ENCODE measurements at places on chromosomes 4 and X.

GRCh38 chr4:148420397-148420796 is 21.8 kb downstream of the NR3C2 start:
- no peak for DNase-seq

DNA sequence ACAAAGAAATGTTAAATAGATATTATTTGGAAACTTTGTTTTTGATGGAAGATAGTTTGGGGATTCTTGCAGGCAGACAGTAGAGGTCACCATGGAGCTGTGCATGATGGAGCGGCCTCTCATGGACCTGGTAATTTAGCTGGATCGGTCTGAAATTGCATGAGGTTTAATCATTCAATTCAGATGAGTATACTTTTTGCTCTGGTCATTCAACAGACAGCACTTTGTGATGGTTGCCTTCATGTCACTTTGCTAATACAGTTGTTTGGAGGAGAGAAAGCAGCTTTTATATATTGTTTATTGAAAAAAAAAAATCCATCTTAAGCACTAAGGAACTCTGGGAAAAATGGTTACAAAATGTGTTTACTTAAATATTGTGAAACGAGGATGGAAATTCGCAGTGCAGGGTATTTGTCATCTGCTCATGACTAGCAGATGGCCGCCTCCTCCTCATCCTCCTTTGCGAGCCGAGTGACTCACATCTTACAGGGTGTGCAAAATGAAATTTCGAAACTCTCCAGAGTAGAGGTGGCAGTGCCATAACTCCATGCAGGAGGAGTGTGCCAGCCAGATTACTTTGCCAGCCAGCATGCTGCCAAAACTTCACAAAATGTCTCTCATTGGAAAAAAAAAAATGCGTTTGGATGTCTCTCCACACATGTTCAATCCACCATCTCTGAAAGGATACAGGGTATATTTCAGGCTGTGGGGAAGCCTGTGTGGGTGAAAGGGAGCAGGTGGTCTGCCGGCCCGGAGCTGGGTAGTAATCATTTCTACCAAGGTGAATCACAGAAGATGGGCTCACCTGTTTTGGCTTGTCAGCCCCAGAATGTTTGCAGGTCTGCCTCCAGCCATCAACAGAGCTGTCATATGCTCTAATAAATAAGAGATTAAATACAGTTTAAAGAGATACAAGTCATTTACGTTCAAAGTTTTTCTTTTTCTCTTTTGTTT is 314.9 kb upstream of the DIPK2B start:
- DNase-seq, result no peak

- DNase-seq, result no peak
Observed at GRCh38 chr4:168139336-168139735, 47.0 kb downstream of the ANXA10 start.

GRCh38 chr4:37758226-37758625 is 68.3 kb upstream of the PGM2 start:
- DNase-seq, result no peak

DNA sequence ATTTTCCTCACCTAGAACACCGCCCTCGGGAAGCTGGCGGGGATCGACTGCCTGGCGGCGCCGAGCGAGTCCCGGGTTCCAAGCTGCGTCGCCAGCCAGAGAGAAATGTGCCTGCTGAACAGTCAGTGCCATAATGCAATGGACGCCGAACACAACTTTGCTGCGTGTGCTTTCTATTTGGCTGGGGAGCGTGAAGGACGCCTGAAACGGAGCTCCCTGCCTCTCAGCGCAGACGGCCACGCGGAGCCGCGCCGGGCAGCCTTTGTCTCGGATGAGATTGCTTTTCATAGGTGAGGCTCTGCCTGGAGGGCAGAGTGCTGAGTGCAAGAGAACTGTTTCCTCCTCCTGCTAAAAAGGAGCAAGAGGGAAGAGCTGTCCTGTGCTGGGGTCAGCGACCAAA is 107.7 kb upstream of the BCOR start:
- no peak for DNase-seq

GRCh38 chr4:75822416-75822815 is 79.8 kb downstream of the PPEF2 start:
- no peak for DNase-seq

- DNase-seq, result no peak
Observed at GRCh38 chr4:139552517-139553307, 3.3 kb downstream of the SETD7 start.

GRCh38 chrX:12460929-12461328 is 322.7 kb downstream of the FRMPD4 start:
- DNase-seq, result no peak

- no peak for DNase-seq
Observed at GRCh38 chr4:188627892-188628291, 488.7 kb downstream of the TRIML1 start.

- DNase-seq, result no peak
Observed at GRCh38 chr4:2292646-2293108, 30.8 kb upstream of the MXD4 start.

DNA sequence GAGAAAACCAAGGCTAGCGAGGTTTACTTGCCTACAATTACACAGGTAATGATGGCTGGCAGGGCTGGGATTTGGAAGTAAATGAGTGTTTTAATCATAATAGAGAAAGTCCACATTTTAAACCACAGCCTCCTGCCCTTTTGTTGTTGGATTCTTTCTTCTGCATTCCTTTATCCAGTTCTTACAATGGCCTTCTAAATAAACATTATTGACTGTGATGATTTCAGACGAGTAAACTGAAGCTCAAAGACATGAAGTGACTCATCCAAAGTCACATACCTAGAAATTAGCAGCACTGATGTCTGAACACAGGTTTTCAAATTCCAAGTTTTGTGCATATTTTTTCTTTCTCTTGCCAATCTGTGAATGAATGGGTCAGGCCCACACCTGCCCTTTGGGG is 51.2 kb upstream of the C1QTNF7 start:
- no peak for DNase-seq

GRCh38 chr4:182338063-182338462 is 94.9 kb downstream of the TENM3 start:
- DNase-seq, result no peak

DNA sequence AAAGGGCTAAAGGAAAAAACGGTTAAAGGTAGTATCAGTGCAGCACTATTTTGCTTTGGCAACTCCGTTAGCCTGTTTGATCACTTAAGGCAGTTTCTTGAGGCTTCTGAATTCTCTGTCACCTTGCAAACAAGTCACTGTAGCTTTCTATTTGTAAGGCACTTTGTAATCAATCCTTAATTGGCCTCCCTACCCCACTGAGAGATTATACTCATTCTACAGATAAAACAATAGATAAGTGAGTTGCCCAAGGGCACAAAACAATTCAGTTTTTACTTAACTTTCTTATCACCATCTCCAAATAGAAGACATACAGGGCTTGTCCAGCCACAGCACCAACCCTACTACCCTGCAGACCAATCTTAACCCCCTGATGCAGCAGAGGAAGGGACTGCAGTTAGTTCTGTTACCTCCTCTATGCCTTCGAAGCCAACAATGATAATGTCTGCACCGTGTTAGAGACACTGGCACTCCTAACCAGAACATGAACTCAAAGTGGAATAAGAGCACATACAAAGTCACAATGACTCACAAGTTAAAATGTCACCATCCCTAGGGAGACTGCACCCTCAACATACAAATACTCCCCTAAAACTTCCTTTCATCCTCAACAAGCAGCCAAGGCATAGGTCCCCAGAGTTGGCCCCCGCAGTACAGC is 1.7 kb downstream of the TMEM185A start:
- no peak for DNase-seq

DNA sequence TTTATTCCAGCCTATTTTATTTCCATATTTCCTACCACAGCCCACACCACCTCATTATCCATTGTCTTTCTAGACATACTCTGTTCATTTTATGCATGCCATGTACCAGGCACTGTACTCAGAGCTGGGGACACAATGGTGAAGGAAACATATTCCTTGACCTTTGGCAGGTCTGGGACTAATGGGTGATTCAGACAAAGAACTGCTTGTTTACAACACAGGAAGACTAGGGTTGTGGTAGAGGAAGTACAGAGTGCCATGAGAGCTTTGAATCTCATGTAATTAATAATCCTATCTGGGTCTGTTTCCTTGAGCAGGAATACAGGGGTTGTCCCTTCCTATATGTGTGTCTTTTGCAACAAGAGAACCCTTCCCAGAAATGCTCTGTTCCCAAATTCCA is 75.1 kb upstream of the NUDT10 start:
- no peak for DNase-seq

GRCh38 chr4:140806163-140806562 is 50.0 kb upstream of the TBC1D9 start:
- DNase-seq, result no peak

DNA sequence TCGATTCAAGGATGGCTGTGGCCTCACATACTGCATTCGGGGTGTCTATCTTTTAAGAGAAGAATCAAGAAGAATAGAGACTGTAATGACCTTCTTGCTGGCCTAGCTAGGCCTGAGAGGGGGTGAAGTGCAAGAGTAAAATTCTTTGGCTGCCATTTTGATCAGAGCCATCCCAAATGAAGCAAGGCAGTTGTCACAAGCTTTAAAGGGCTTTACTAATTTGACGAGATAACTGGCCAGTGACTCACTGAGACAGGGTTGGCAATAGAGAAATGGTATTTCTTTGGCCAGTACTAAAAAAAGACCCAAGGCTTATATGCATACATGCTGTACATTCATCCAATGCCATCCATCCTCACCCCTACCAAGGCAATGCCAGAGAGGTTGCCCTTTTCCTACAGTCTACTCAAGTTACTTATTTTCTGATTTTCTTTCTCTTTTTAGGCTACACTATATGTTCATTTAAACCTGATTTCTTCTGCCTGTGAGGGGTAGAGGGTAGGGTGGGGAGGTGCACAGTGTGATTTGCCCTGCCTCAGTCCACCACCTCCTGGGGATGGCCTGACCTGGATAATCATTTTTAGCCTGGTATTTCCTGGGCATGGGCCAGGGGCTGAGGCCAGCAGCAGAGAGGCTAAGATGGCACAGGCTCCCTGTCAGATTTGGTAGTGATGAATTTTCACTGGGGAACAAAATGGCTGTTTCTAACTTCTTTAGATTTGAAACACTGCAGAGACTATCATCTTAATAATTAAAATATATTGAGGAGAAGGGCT is 32.2 kb downstream of the ATG4A start:
- DNase-seq, result no peak

- no peak for DNase-seq
Observed at GRCh38 chr4:99918656-99919055, 24.4 kb upstream of the LAMTOR3 start.

GRCh38 chr4:123856689-123857545 is 460.3 kb downstream of the SPRY1 start:
- no peak for DNase-seq

DNA sequence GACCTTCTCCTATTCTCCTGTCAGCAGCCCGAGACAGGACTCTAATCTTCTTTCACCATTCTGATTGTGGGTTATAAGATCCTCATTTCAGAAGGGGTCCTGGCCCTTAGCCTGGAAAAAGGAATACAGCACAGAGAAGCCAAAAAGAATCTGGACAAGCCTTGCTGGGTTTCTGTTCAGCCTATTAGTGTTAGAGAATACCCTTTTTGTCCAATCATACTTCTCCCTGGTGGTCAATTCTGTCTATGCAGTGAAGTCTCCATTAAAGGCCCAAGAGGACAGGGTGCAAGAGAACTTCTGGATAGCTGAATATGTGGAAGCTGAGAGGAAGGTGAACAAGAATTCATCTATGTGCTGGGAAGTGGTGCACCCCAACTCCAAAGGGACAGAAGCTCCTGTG is 105.7 kb upstream of the AGA start:
- no peak for DNase-seq

DNA sequence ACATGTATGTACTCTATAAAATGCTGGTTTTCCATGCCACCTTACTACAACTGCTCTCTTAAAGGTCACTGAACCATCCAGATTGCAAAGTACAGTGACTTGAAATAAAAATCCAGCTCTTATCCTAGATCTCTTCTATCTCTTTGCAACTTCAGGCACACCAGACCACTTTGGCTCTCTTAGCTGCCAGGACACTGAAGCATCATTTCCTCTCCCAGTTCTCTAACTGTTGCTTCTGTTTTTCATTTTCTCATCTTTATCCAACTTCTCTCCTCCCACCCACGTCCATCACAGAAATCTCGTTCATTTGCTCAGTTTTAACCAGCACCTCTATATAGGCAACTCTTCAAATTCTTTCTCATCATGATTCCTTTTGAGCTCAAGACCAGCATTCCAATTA is 74.3 kb downstream of the METTL14 start:
- no peak for DNase-seq

DNA sequence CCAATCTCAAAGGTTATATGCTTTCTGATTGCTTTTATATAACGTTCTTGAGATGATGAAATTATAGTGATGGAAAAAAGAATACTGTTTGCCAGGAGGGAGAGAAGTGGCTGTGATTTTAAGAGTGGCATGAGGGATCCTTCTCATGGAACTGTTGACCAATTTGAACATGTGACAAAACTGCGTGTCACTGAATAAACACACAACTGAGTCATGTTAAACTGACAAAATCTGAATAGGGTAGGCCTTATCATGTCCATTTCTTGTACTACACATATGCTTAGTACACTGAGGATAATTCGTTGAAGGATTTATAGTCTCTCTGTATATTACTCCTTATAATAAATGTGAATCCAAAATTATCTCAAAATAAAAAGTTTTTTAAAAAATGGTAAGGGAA is 22.2 kb upstream of the HSPA4L start:
- no peak for DNase-seq

GRCh38 chr4:36053930-36054329 is 190.4 kb downstream of the ARAP2 start:
- no peak for DNase-seq

DNA sequence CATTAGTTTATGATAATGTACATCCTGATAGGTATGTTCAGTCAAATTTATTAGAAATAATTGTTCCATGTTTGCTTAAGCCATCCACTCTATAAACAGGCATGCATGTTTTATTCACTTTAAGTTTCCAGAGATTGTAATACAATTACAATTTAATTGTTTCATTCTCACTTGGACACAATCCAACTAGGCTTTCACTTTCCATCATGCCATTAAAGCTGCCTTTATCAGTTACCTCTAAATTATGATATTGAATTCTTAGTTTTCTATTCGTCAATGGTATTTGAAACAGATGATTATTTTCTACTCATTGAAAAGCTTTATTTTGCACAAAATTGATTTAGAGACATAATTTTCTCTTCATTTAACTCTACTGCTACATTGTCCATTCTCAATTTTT is 1196.3 kb downstream of the RAPGEF2 start:
- DNase-seq, result no peak

DNA sequence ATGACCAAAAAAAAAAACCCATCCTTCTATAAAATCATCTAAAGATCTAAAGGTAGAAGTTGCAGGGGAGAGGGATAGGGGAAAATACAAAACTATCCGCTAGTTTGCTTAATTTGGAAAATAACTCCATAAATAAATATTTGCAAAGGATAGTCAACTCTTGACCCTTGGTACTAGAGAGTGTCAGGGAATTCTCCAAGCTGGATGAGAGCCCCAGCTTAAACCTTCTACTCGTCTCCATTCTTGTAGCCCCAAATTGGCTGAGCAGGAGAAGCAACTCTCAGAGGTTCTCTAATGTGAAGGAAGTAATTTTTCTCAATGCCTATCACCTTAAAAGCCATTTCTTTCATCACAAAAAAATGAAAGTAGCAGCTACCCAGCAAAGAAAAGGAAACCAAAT is 35.2 kb downstream of the ACSL4 start:
- DNase-seq, result no peak
